ENCODE measurements at places on chromosomes 16 and 17.

GRCh38 chr16:3968551-3968950 is 88.0 kb upstream of the CREBBP start:
- no peak for DNase-seq

DNA sequence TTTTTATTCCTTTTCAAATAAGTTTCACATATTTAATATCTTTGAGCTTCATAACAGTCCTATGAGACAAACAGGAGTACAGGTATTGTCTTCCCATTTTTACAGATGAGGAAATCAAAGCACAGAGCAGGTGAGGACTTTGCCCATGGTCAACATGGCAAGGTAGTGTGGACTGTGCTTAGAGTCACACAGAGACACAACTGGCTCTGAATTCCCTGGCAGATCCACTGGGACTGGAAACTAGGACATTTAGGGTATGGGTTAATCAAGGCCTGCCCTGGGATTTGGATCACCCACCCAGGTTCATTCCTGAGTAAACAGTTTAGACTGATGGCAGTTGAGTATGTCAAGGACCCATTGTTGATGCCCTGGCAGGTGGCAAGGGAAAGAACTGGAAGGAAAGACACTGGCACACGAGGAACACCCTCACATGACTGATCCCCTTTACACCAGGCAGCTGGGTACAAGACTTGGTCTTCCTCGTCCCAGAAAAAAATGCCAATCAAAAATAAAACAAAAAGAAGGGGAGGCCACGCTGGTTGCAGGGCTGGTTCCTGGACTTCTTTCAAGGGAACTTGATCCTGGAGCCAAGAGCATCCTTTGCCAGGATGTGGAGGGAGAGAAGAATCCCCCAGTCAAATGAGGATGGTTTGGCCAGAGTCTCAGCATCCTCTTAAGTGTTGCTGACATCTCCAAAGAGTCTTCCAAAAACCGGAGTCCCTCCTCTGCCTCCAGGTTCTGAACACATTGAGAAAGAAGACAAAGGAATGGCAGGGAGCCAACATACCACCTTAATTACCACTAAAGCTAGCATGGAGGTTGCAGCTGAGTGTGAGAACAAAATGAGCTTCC is 34.9 kb downstream of the CHD9 start:
- no peak for DNase-seq

- no peak for DNase-seq
These were observed 4.5 kb downstream of the FBXL19 start for GRCh38 chr16:30927789-30928378.

GRCh38 chr17:66271512-66271911 is 30.9 kb upstream of the PRKCA start:
- DNase-seq = no peak

DNA sequence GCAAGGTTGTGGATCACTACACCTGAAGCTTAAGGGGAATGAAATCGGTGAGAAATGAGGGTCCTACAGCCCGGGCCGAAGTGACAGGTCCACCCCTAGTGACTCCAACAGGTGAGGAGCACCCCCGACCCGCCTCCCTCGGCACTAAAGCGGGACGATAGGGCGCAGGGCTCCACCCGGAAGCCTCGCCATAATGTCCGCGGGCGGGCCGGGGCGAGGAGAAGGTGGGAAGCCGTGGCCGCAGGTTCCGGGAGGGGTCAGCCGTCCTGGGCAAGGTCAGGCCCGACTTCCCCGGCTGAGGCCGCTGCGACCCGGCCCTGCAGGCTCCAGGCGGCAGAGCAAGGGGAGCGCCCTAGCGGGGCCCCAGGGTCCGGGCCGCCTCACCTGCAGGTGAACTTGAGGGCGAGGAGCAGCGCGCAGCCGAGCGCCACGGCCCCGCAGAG is 543 bp downstream of the TXNDC11 start:
- DNase-seq = peak; percentile 27

- DNase-seq = no peak
These were observed 20.6 kb downstream of the IRF8 start for GRCh38 chr16:85919271-85920267.

GRCh38 chr16:57894390-57895080 is 76.4 kb downstream of the CNGB1 start:
- DNase-seq = no peak

DNA sequence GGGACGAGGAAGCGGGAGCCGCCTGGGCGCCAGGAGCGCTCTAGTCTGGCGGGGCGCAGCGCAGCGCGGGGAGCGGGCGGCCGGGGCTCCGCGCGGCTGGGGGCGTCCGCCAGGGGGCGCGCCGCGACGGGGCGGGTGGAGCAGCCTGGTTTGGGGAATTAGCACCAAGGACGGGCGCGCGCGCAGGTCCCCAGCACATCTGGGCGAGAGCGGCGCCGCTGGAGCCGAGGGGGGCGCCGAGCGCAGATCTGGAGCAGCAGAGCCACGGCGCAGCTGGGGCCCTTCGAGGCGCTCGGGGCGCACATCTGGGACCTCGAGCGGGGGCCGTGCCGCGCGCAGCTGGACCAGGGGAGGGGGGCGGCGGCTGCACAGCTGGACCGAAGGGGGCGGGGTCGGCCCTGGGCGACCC is at the start of gene NXPH3:
Gene NXPH3, plus strand, starts transcription at position 193 of the 409 bp plus-strand sequence. CDS start 349 bp downstream, outside the sequence.
- peak; percentile 65 for DNase-seq

GRCh38 chr17:54903375-54903774 is 2.7 kb downstream of the TOM1L1 start:
- no peak for DNase-seq

DNA sequence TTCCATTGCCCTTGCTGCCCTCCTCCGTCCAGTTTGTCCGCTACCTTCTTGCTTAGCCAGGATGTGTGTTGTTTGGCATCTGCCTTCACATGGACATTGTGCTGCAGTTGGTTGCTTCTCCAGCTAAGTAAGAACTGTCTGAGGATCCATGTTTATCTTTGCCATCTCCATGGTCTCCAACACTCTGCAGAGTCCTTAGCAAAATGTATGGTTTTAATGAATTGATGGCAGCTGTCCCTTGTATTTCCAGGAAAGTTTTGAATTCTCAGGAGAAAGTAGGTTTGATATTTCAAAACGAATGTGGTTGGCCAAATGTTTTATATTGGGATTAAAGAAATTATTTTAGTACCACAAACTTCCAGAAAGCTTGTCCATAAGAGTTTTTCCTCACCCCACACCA is 160.9 kb downstream of the SPECC1 start:
- no peak for DNase-seq

GRCh38 chr17:40068129-40068581 is 5.4 kb downstream of the THRA start:
- DNase-seq = no peak

DNA sequence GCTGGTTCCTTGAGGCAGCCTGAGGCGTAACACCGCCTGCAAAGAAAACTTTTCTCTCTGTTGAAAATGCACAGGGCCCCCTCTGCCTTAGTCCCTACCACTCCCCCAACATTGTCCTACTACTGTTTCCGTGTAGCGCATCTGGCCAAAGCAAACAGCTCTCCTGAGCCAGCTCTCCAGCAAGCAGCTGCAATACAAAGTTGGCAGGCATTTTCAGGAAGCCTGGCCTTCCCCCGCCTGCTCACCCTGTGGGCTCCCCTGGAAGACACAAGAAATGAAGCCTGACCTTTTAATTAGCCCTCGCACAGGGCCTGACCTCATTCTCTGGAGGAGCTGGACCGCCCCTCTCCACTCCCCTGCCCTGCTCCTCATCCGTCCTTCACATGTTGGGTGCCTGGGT is 66.7 kb downstream of the SOX9 start:
- DNase-seq = no peak

- no peak for DNase-seq
These were observed 10.1 kb upstream of the CEP295NL start for GRCh38 chr17:78913115-78913514.

GRCh38 chr17:40451420-40451819 is 8.2 kb downstream of the IGFBP4 start:
- DNase-seq = no peak

DNA sequence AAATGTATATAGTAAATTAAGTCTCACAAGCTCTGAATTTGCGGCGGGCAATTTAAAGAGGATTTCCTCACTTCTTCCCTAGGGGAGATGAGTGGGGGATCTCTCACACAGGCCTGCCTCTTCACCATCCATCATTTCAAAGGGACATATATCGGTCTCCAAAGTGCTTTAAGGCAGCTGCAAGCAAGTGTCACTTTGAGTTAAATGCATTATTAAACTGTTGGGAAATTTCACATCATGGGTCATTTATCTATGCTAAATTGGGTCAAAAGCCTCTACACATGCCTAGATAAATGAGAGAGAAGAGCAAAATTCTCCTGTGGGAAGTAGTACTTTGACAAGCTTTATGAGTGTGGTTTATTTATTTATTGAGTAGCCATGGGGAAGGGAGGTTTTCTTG is 1106.1 kb upstream of the GOT2 start:
- no peak for DNase-seq

GRCh38 chr17:67438667-67439066 is 61.6 kb downstream of the PITPNC1 start:
- no peak for DNase-seq

DNA sequence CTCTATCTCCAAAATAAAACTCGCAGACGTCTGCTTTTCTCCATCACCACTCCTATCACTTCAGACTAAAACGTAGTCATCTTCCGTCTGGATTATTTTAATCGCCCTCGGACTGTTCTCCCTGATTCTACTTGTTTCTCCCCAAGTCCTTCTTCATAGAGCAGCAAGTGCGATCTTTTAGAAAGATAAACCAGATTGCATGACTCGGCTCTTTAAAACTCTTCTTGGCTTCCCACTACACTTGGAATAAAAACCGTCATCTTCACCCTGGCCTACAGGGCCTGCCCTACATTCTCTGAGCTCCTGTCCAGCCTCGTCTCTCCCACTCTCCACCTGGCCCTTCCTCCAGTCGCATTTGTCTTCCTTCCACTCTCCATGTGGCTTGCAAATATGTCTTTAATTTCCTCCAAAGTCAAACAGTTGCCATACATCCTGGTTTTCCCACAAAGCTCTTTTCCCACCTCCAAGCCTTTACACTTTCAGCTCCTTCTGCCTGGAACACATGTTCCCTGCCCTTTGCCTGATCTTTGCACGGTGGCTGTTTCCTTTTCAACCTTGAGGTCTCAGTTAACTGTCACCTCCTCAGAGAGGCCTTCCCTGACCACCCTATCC is 70.5 kb upstream of the DHX40 start:
- DNase-seq = no peak

GRCh38 chr16:52171481-52171880 is 375.5 kb downstream of the TOX3 start:
- no peak for DNase-seq

Data from stimulated activated CD8-positive, alpha-beta memory T cell treated with anti-CD3 and anti-CD28 coated beads, Interleukin-15, amount 100 ng/mL, for 48 hours (primary cell).